ELF-1 (cell line): ENCODE measurements at places on chromosomes 2 and 18.

GRCh38 chr2:20704886-20705285 lies 37.9 kb downstream of the GDF7 start:
- no peak for DNase-seq

DNA sequence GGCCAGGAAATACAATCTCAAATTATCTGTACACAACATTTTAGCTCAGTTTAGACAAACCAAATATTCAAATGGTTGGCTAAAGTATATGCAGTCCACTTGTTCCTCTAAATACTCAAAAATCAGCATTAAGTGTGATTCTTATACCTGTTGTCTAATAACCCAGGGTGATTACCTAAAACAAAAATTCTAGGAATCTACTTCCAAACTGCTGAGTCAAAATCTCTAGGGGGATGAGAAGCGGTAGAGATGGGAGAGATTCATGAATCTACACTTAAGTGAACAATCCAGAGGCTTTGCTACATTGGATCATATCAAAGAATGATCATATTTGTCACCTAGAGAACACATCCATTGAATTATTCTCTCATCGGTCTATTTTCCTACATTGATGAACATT lies 420.9 kb upstream of the PKDCC start:
- no peak for DNase-seq

GRCh38 chr2:54755641-54756326 lies 32.3 kb downstream of the EML6 start:
- no peak for DNase-seq

GRCh38 chr18:33571998-33572787 lies 5.8 kb upstream of the ASXL3 start:
- no peak for DNase-seq

DNA sequence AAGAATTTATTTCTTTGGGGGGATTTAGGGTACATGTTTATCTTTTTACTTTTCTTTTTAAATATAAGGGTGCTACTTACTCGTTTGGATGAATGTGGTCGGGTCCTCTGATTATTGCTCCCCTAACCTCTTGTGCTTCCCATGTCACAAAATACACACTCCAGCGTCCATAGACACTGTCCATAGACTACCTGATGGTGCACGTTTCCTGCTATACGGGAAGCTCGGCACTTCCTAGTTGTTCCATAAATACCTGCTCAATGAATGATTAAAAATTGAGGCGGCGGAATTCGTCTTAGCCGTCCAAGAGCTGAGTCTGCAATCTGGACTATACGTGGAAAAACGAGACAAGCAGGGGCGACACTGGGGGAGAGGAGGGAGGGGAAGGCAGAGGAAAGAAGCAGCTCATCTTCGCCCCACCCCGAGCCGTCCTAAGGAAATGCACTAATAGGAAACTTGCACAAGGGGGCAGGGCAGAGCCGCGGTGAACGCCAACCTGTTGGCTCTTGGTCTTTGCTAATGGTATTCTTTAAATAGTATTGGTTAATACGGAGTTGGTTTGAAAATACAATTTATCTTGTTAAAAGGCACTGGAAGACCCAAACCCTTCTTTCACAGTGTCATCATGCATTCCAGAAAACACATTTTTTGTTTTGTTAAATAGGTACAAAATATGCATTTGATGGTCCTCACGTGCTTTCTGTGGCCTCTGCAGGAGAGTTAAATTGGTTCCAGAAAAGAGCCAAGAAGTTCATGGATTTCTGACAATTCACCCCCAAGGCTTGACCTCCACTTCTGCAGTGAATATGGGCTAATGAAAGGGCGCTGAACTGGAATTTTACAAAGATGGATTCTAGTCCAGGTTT lies 73.0 kb upstream of the KCTD1 start:
- DNase-seq, result peak; percentile 73

- DNase-seq, result peak; percentile 43
Measured at GRCh38 chr2:28406276-28407096, 13.8 kb downstream of the FOSL2 start.

DNA sequence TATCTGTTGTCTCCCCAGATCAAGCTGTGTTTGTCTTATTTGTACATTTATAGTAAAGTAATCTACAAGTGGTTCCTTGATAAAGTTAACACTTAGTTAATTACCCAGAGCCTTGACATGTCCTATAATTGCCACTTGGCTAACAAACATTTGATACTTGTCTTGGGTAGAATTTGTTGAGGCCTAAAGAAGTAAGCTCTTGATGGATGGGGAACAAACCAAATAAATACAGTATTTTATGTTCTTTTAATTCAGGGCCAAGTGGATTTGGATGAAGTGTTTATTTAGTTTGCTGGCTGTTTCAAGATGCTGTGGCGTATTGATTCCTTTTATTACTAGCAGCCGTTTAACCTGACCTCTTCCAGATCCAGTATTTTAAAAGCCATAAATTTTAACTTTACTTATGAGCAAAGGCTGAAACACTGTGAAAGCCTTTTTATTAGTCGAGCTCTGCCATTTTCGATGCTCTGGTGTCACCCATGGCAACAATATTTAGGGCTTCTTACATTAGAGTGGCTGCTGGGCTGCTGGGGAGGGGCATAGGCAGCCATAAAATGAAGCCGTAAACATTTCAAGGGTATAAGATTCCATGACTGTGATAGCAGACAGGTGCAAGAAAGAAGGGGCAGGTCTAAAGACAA lies 401.6 kb upstream of the NRP2 start:
- DNase-seq, result no peak

DNA sequence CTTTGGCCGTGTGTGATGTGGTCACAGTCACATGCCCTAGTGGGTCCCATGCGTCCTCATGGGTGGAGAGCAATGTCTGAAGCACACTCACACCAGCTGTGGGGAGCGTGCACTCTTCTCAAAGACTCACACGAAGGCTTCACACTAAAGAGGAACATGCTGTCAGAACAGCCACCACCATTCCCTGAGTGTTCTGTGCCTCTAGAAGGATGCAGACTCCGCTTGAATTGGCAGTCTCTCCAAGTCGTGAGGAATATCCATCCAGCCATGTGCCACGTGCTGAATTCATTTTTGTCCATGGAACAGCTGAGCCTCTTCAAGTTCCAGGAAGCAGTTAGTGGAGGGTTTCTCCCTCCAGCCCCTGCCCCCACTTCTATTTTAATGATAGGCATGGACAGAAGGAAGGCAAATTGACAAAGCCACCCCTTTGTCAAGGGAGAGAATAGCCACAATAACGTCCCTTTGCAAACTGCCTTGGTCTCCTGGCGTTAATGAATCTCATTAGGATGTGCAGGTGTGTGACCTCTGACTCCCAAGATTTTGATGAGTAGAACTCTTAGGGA lies 464.3 kb upstream of the ID2 start:
- no peak for DNase-seq

DNA sequence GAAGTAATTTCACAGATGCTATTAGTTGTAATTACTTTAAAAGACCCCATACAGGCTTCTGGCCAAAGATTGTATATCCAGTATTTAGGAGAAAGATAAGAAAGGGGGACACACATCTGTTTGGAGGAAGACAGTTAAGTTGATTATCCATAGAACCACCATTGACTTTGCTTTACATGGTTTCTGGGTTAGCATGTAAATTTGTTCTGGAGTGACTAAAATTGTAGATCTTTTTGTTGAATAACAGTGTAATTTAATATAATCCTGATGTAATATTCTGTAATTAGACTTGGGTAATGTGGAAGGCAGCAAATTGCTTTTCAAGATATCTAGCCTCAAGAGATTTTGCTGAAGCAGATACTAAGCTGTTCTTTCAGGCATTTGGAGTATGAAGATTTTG lies 17.2 kb downstream of the COMMD1 start:
- DNase-seq, result no peak

DNA sequence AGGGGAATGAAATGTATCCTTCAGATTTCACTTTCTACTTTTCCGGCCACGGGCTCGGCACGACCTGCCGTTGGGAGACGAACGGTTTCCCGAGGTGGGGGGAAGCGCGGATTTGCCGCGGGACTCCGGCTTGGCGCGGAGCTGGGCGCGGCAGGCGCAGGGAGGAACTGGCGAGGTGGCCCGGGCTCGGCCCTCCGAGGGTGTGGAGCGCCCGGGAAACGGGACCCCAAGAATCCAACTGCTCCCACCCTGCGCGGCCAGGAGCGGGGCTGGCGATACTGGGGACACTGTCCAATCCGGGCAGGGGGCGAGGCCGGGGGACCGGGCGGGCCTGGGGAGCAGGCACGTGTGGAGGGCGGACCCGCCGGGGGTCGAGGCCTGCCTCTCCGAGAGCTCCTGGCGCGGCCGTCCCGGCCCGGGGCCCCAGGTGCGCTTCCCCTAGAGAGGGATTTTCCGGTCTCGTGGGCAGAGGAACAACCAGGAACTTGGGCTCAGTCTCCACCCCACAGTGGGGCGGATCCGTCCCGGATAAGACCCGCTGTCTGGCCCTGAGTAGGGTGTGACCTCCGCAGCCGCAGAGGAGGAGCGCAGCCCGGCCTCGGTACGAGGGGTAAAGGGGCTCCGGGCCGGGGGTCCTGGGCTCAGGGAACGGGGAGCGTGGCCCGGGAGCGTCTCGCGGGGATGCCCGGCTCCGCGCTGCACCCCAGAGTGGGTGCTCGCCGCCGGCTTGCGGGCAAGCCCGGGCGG lies at the start of gene ANXA4:
ANXA4 (plus strand) TSS at position 560 of the 747 bp plus-strand sequence. CDS start 39,432 bp downstream, outside the sequence.
- peak; percentile 69 for DNase-seq

DNA sequence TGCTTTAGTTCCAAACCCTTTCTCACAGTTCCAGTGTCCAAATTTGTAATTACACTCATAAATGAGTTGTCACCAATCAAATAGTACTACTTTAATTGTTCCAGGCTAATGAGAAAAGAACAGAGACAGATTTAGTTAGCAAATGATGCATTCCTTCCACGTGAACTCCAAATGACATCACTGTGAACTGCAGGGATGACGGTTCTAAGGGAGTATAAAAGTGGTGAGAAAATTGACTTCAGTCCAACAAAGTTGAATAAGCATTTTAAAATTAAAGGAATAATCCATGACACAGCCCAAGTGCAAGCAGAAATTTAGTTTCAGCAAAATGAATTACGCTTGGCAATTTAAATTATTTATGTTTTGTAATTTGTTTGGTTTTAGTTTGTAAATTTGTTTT lies 102.0 kb upstream of the LRATD1 start:
- no peak for DNase-seq

- DNase-seq, result no peak
Measured at GRCh38 chr18:24470022-24470618, 9.7 kb downstream of the HRH4 start.

DNA sequence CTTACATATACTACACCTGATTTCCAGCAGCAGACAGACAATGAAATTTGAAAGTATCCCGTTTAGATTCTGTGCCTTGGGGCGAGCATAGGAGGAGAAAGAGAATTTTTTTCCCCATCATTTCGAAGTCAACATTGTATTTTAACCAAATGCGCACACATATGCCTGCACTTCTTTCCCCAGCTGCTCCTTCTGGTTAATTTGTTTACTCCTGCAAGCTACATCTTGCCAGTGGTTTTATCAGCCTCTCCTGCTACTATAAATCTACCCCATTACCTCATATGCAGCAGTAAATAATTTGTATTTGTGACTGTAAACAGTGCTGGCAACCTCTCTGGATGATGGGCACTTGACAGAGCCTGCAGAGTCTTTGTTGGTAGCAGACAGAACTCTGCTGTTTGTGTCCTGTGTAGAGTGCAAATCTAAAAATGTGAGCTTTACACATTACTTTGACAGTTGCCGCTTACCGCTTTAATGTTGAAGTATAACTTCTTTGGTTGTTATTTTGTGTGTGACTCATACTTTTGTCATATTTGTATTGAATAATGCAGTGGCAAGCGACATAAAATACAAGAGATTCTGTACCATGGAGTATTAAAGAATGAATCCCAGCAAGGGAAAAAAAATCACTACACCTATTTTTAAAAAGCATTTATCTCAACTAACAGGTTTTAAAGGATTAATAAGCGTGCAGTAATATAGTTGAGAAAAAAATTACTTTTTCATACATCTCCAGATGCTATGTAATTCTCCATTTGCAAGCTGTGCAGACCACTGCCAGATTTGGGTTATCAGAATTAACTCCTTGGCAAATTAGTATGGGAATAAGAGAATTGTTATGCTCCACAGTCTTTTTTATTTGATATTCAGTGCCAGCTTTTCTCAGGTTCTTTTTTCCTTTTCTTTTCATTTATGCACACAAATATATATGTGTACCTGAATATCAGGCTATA lies 536.8 kb downstream of the XIRP2 start:
- DNase-seq, result no peak

- DNase-seq, result no peak
Measured at GRCh38 chr2:6777626-6778025, 88.1 kb downstream of the CMPK2 start.

- no peak for DNase-seq
Measured at GRCh38 chr18:64799376-64799775, 650.5 kb upstream of the LINC00305 start.

DNA sequence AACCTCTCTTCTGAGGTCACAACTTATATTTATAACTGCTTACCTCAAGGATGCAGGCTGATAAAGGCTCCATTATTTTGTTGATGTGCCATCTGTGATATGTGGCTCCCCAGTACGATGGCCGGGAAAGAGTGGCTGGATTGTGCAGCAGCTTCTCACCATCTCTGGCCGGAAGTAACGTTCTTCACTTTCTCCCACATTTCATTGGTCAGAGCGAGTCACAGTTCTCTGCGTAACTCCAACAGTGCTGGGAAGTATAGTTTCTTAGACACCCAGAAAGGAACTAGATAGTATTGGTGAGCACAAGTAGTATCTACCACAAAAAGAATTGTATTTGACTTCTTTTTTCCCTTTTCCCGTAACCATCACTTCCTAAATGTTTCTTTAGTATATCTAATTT lies 28.7 kb downstream of the ZSWIM2 start:
- DNase-seq, result no peak
